HepG2 (cell line): ENCODE measurements at places on chromosomes 13 and 19.

DNA sequence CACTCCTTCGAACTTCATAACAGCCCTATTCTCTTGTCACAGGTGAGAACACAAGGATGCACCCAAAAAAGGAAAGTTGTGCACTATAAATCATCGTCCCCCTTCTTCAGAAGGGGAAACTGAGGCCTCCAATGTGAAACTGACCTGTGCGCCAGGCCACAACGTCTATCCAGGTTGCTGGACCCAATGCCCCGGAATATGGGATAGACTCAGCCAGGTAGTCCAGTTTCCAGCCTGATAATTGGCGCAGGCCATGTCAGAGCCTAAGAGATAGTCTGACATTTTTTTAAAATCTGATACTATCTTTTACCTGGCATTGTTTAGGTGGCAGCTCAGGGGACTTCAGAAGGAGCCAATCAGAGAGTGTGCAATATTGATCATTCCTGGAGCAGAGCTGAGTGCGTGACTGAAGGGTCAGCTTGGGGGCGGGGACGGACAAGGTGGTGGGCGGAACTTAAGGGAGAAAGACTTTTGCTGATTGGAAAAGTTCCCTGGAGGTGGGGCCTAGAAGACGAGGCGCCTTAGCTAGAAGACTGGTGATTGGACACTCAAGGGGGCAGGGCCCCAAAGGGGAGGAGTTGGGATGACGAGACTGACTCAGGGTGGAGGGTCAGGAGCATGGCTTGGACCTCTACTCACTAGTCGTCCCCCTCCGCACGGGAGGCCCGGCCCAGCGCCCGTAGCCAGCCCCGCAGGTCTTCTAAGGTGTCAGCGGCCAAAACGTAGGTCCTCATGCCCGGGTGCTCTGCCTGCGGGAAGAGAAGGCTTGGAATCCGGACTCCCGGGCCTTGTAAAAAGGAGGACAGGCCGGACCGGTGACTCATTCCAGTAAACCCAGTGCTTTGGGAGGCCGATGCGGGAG lies 8.5 kb downstream of the PLEKHA4 start:
- DNase-seq: no peak

DNA sequence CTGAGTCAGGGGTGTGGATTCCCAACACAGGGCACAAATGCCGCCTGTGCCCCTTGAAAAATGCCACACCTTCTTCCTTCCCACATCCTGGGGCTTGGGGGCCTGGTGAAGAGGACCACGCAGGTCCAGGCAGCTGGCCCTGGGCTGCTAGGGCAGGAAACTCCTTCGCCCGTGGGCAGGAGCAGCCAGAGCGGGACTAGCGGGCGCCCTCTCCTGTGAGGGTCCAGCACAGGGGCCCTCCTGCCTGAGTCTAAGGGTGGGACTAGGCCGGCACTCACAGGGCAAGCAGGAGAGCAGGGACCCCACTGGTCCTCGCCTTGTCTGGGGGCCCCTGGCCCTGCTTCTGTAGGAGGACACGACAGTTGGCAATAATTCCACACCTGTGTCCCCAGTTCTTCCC lies 7.5 kb upstream of the CEBPA start:
- no peak for DNase-seq

- no peak for DNase-seq
Observed at GRCh38 chr13:83325125-83325853, 557.0 kb downstream of the SLITRK1 start.

DNA sequence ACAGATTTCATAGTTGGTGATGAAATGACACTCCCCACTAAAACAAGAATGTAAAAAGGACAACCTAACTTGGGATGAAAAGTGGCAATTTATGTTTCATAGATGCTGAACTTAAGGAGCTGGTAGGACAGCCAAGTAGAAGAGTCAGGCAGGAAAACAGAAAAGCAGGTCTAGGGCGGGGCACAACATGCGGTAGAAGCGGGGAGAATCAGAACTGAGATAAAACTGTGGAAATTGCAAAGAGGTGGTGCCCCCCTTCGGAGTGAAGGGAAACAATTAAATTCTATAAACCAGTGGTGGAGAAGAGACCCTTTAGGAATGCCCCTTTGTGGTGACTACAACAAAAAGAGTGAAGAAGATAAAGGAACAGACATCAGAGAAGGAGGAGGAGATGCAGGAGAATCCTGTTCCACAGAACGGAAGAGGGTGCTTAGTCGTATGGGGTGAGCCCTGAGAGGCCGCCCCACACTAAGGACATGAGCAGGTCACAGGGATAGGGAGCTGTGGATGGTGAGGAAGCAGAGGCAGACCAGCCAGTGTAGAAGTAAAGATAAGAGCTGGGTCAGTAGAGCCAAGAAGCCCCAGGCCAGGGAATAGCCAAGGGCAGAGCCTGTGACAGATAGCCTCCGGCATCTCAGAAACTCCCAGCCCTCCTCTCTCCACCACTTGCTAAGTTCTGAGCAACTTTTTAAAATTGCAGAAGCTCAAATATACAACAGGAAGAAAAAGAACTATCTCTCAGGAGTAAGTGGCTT lies 100.3 kb upstream of the DOCK9 start:
- DNase-seq: no peak

DNA sequence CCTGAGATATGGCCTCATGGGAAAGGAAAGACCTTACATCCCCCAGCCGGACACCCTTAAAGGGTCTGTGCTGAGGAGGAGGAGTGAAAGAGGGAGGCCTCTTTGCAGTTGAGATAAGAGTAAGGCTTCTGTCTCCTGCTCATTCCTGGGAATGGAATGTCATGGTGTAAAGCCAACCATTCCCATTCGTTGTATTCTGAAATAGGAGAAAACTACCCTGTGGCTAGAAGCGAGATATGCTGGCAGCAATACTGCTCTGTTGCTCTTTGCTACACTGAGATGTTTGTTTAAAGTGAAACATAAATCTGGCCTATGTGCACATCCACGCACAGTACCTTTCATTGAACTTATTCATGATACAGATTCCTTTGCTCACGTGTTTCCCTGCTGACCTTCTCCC lies 783 bp upstream of the ZNF587B start:
- peak; percentile 59 for DNase-seq

GRCh38 chr19:3765121-3765520 lies 2.6 kb downstream of the MRPL54 start:
- no peak for DNase-seq

DNA sequence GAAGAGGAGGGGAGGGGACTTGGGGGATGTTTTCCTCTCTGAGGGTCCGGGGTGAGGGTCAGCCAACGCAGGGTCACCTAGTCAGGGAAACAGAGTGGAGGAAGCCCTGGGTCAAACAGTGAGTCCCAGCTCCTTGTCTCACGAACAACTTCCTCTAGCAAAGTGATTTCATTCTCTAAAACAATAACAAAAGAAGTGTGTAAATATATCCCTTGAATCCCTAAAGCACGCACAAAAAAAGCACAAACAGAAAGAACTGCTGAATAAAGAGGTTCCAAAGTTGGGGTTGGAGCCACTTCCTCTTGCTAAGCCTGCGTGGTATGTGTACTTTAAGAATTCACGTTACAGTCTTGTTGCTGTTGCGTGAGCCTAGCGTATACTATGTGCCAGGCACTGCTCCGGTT lies 1.5 kb upstream of the C5AR2 start:
- no peak for DNase-seq

GRCh38 chr13:23551213-23552008 lies 18.8 kb upstream of the TNFRSF19 start:
- no peak for DNase-seq

GRCh38 chr19:13401388-13401787 lies 104.9 kb downstream of the CACNA1A start:
- peak; percentile 2 for DNase-seq

- DNase-seq: no peak
Observed at GRCh38 chr13:75841905-75842304, 205.8 kb downstream of the LMO7 start.
